ENCODE measurements at places on chromosomes 2 and 18.

- no peak for DNase-seq
Observed at GRCh38 chr2:85106489-85107180, 26.6 kb upstream of the TCF7L1 start.

GRCh38 chr2:111710613-111711012 is 173.4 kb downstream of the ANAPC1 start:
- no peak for DNase-seq

- DNase-seq, result no peak
Observed at GRCh38 chr2:41771710-41772109, 276.1 kb upstream of the PKDCC start.

- DNase-seq, result no peak
Observed at GRCh38 chr2:163692611-163693482, 43.0 kb downstream of the FIGN start.

DNA sequence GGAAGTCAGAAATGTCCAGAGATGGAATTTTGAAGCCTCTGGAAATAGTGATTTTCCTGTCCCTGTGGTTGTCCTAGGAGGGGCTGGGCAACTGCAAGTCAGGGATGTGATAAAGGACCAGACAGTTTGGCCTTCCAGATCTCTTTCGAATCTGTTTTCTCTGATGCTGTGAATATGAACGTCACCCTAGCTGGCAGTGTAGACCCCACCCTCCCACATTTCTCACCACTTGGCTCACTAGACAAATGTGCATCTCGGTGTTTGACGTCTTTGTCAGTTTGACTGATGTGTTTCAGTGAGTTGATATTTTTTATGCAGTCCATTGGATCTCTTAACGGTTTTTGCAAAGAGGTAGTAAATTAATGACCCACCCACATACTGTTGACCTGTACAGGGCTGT is 301.2 kb downstream of the TNS1 start:
- no peak for DNase-seq

- DNase-seq, result no peak
Observed at GRCh38 chr2:156457523-156458517, 21.6 kb downstream of the GPD2 start.

GRCh38 chr2:235206399-235206798 is 254.6 kb downstream of the SH3BP4 start:
- no peak for DNase-seq

DNA sequence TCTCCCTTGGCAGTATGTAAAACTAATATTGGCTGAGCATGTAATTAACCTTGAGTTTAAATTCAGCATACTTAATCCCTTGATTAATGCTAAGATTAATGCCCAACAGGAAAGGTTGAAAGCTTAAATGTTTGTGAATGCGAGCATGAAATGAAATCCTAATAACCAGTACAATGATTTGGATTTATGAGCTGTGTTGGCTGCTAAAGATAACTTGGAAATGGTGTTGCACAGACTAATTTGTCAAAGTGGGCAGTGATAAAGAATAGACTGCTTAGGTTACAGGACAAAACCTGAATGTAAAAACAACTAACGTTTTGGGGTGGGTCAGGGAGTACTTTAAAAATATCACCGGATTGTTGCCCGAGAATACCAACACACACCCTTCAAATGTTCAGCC is 70.6 kb downstream of the MGAT5 start:
- DNase-seq, result no peak

DNA sequence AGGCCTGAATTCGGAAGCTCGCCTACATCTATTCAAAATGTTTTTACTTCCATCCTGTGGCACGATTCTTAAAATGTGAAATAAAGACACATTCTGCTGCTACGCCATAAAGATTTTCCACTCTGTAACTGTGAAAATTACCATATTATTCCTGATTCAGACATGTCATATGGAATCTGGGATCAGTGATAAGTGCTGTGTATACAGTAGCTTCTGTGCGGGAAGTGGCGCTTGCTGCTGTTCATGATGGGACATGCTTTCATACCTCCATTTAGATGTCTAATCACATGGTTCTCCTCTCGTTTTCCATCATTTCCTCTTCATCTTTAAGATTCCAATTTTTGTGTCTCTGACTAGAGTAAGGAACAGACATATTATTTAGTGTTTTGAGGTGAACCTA is 163.2 kb downstream of the TMEM182 start:
- DNase-seq, result no peak

- no peak for DNase-seq
Observed at GRCh38 chr2:16197504-16198147, 257.3 kb downstream of the MYCN start.

DNA sequence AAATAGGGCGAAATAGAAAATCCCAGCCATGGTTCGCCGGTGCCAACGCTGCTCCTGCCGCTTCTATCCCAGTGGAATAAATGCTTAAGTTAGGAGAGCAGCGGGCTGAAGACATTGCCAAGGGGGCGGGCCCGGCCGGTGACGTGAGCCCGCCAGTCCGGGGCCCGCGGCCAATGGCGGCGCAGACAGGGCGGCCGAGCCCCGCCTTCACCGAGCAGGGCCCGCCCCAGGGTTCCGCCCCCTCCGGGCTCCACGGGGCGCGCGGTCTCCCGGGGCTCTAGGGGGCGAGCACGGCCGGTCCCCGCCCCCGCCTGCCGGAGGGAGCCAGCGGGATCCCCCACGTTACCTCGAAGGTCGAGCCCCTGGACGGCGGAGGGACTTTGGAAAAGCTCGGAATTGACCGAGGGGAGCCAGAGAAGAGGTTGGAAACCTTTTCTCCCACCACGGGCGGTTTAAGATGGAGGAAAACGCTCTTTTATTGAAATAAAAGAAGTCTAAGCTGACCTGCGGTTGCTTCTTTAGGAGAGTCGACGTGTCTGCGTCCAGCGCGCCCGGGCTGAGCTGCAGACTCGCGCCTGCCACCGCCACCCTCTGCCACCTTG is at the start of gene EPHA4:
Gene EPHA4, minus strand, starts transcription at position 86 of the 602 bp plus-strand sequence. Its CDS starts 56 bp downstream, at position 30.
- peak; percentile 81 for DNase-seq

DNA sequence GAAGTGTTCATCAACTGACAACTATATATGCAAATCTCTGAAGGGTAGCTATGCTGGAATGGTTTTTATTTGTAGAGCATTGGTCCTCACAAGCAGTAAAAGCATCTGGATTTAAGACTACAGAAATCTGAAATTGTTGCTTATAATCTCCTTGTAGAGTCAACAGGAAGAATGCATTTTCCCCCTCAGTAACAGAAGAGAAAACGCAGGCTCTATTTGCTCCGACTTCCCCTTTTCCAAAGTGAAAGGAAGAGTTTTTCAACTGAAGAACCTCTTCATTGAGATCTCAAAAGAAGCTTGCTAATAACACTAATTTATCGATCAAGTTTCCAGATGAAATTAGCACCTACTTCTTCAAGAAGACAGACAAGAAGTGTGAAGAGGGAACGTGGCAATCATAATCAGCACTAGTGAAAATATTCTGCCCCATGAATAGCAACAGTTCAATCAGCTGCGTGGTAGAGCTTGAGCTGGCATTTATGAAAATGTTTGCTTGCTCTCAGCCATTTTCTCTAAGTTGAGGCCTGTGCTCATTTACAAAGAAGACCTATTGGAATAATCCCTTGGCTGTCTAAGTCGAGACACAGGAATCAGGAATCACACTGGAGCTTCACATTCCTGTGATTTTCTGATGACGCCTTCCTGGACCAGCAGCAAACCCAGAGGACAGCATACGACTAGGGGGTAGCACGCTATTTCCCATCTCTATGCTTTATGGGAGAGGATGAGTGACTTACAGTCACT is 43.7 kb downstream of the TGIF1 start:
- DNase-seq, result no peak

DNA sequence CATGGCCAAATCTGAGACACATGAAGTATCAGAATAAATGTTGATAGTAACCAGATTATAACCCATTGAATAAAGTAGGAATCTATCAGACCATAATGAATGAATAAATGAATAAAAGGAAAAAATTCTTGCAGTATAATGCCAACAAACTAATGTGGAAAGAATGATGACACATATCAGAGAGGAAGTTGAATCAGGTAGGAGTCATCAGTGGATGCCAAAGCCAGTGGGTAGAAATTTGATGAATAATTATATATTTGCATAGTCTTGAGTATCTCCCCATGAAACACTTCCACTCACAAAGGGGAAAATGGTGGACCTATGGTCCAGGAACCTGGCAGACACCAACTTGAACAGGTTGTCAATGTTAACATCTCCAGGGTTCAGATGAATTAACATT is 68.6 kb downstream of the GALNT3 start:
- no peak for DNase-seq

DNA sequence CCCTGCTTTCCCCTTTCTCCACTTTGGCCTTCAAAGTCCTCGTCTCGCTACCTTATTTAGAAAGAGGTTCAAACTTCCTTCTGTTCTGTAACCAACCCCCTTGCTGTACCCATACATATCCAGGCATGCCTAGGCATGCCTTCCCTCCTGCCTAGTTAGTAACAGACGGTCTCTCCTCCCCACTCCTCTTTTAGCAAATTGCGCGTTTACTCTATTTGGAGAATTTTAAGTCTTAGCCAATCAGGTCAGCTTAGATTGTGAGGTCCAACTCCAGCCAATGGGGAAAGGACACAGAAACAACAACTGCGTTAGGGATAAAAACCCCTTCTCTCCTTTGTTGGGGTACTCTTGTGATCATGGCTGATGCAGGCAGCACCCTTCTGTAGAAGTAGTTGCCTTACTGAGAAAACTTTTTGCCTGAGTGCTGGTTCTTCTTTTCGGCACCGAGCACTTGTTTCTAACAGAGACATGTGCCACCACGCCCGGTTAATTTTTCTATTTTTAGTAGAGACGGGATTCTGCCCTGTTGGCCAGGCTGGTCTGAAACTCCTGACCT is 85.9 kb upstream of the FOXI3 start:
- no peak for DNase-seq

GRCh38 chr18:48064978-48065600 is 134.6 kb upstream of the SMAD2 start:
- DNase-seq, result no peak

- DNase-seq, result no peak
Observed at GRCh38 chr2:99028558-99028957, 92.5 kb upstream of the CRACDL start.

GRCh38 chr2:31031132-31031706 is 107.0 kb downstream of the GALNT14 start:
- DNase-seq, result no peak

- no peak for DNase-seq
Observed at GRCh38 chr2:196200557-196200956, 29.2 kb upstream of the STK17B start.

DNA sequence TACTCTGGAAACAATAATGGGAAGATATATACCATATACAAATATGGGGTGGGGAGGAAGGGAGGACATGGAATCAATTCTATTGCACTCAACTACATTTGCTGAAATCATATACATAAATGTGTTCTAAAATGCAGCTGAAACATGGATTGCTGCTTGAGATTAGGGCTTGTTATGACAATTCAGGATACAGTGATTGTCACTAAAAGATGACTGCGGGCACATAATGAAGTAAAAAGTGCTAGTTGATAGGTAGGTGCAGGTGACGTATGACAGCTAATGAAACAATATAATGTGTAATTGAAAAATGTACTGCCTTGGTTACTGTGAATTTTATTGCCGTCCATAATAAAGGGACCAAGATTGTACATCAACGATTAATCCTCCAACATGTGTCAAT is 1062.1 kb upstream of the FANCL start:
- no peak for DNase-seq

- no peak for DNase-seq
Observed at GRCh38 chr2:46748735-46749531, 166.7 kb downstream of the MCFD2 start.

GRCh38 chr2:147511491-147511948 is 333.3 kb upstream of the ACVR2A start:
- no peak for DNase-seq

DNA sequence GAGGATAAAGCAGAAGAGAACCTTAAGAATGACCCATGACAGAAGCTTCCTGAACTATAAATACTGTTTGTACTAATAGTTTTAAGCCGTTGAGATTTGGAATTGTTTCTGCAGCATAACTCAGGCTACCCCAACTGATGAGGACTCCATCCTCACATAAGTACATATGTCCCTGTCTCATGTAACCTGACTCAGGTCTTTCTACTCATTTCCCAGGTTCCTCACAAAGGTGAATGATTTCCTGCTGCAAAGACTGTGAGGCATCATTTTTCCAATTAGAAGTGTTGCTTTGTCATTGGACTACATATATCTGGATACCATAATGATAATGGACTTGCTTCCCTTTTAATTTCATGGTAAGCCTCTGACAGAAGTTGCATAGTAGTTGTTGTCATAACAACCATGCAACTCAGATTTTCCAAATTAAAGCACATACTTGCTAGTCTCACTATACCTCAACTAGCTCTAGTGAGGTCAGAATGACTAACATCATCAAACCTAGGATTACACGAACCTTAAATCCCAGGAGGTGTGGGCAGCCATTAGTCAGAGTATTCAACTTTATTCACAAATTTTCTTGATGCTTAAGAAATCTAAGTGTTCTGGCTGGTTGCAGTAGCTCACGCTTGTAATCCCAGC is 38.0 kb upstream of the NEDD4L start:
- DNase-seq, result no peak

- DNase-seq, result no peak
Observed at GRCh38 chr2:130374587-130375290, 18.9 kb downstream of the PTPN18 start.

GRCh38 chr2:179442206-179442605 is 177.6 kb upstream of the SESTD1 start:
- no peak for DNase-seq

All from activated naive CD8-positive, alpha-beta T cell treated with anti-CD3 and anti-CD28 coated beads, Interleukin-2, amount 50 U/mL, for 24 hours (primary cell).